ENCODE measurements at places on chromosomes 1 and 21. TPM values are rescaled to one million over a fixed set of nuclear protein-coding genes. Genes with fewer than 3 reads are reported as not detected.

DNA sequence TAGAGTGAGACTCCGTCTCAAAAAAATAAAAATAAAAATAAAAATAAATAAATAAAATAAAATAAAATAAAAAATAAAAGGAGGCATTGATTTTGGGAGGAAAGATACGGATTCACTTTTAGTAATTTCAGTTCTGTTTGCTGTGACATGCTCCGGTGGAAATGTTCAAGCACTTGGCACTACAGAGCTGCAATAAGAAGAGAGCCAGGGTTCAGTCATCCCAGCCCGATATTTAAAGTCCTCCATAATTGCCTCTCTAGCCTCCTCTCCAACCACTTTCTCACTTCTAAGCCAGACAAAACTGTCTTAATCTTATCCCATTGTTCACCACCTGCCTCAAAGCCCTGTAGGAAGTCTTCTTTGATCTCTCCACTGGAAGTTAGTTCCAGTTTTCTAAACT, 55.0 kb upstream of the MACF1 start:
- H3K36me3 ChIP-seq = no peaks in the 10 kb centered on the region
- no peak overlapping the region for H3K4me3 ChIP-seq

DNA sequence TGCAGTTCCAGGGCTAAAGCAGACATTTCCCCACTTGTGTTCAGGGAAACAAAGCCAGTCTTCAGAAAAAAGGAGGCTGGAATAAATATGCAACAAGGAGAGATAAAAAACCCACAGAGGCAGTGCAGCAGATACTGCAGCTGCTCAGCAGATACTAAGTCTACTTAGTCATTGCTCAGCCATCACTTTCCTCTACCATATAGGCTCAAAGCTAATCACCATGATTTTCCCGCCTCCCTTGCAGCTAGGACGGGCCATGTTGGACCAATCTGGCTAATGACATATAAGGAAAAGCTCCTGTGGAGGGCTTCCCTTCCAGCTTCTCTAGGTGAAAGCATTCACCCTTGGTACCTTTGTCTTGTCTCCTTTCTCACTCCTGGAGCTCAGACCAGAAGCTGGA, 10.0 kb upstream of the EFHD2 start:
- H3K27me3 ChIP-seq = no peaks in the 10 kb centered on the region
- H3K4me3 ChIP-seq = no peak overlapping the region
- H3K27ac ChIP-seq = no peak overlapping the region
- no peaks in the 10 kb centered on the region for H3K4me1 ChIP-seq

DNA sequence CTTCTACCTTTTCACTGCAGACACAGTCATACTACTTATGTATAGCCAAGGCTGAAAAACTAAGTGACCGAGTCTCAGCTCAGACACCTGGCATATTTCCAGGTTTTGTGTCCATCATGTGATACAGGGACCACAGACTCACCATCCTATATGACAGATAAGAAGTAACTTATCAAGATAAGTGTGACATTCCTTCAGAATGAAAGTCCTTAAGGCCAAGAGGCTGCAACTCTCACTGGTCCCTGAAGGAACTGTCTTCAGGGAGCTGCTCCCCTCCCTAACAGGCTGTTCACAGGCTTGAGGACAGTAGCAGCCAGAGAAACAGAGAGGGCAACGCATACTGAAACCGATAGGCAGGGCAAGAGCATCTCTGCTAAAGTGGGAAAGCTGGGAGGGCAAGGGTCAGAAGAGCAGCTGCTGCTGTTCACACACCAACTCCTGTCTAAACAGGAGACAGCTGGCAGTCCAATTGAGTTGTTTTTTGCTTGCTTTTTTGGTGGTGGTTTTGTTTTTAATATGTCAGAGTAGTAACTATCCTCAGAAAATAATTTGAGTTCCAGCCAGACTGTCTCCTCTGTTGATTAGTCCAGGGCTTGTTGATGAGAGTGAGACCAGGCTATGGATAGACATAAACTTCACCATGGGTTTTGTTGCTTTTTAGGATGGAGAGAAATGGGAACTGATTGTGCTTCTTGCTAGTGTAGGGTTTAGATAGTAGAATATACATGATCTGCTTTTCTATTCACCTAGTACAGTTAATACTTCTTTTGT, 67.7 kb downstream of the MACF1 start:
- no peak overlapping the region for H3K4me3 ChIP-seq
- no peak overlapping the region for H3K27ac ChIP-seq
- no peak for DNase-seq
- H3K27me3 ChIP-seq = no peaks in the 10 kb centered on the region
- no peaks in the 10 kb centered on the region for H3K36me3 ChIP-seq
- H3K4me1 ChIP-seq = peaks cover 10% of the 10 kb centered on the region

- H3K27ac ChIP-seq = no peak overlapping the region
- H3K36me3 ChIP-seq = no peaks in the 10 kb centered on the region
- no peak overlapping the region for H3K4me3 ChIP-seq
- no peak for DNase-seq
- H3K4me1 ChIP-seq = peaks cover 41% of the 10 kb centered on the region
Measured at GRCh38 chr1:153342178-153342577, 6.5 kb downstream of the PGLYRP4 start.

DNA sequence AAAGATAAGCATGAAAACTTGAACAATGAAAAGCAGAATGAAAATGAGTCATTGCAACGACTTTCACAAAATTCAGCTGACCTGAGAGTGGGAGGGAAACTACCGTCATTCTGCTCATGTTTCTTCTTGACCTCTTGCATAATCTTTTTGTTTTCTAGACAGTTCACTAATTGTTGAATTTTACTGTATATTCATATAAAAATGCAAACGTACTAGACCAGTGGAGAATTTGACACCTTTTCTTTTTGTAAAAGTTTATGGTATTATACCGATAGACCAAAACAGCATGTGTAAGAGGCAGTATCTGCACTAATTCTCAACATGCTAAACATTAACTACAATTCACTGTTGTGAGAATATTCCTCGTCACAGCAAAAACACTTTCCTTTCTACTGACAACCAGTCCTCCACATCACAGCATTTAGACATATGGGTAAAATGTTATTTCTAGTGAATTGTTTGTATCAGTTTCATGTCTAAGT, 137.8 kb downstream of the GREM2 start:
- DNase-seq = no peak
- no peak overlapping the region for H3K27ac ChIP-seq
- H3K4me1 ChIP-seq = no peaks in the 10 kb centered on the region
- no peaks in the 10 kb centered on the region for H3K27me3 ChIP-seq
- no peaks in the 10 kb centered on the region for H3K36me3 ChIP-seq

GRCh38 chr1:20402585-20403422, 83.2 kb downstream of the CAMK2N1 start:
- DNase-seq = no peak
- no peak overlapping the region for H3K27ac ChIP-seq
- no peak overlapping the region for H3K4me3 ChIP-seq
- peaks cover 3% of the 10 kb centered on the region for H3K27me3 ChIP-seq

GRCh38 chr21:15964236-15964855, 234.6 kb downstream of the USP25 start:
- H3K4me1 ChIP-seq = no peaks in the 10 kb centered on the region
- H3K4me3 ChIP-seq = no peak overlapping the region
- no peaks in the 10 kb centered on the region for H3K27me3 ChIP-seq
- H3K36me3 ChIP-seq = no peaks in the 10 kb centered on the region
- no peak overlapping the region for H3K27ac ChIP-seq

DNA sequence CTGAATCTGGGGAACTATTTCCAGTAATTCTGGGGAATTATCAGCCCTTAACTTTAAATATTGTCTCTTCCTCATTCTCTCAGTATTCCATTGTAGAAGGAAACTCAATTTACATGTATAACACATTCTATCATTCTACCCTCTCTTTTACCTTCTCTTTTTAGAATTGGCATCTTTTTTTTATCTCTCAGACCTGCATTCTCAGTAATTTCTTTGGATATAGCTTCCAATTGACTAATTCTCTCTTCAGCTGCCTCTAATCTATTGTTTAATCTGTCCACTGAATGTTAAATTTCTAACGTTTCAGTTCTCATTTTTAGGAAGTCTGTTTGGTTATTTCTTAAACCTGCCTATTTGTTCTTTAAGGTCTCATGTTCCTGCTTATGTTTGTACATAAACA, 33.0 kb downstream of the MAB21L3 start:
- H3K4me3 ChIP-seq = no peak overlapping the region
- DNase-seq = no peak
- H3K27me3 ChIP-seq = no peaks in the 10 kb centered on the region
- H3K36me3 ChIP-seq = no peaks in the 10 kb centered on the region

DNA sequence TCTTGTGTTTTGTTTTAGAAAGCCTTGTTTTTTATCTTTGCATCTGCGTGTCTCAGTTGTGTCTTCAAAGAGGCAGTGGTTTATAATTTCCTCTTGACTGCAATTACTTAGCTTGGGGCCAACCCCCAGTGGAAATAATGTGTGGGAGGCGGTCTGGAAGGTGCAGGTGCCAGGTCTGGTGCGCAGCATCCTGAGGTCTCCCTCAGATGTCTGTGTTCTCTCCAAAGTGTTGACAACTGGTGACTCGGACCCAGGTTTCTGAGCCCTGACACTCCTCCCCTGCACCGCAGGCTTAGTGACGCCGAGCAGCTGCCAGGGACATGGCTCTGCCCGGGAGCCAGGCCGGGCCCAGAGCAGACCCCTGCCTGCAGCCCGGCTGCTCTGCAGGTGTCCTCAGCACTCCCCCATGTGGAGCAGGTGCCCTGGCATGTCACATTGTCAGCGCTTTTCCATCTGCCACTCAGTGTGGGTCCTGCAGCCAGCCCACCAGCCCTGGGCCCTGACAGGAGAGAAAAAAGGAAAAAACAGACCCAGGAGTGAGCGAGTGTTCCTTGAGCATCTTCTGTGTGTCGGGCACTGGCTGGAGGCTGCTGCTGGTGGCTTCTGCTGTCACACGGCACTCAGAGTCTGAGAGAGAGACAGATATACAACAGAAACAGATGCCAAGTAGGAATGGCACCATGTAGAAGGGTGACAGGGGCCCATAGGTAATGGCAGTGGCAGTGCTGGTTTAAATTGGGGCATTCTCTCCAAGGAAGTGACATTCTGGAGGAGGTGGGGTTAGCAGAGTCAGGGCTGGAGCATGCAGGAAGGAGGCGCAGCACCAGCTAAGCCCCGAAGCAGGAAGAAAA, 24.8 kb upstream of the SELENON start:
- H3K4me1 ChIP-seq = peaks cover 78% of the 10 kb centered on the region
- H3K27ac ChIP-seq = peak overlapping the region; percentile 77
- H3K4me3 ChIP-seq = peak overlapping the region; percentile 49
- DNase-seq = peak; percentile 97
- no peaks in the 10 kb centered on the region for H3K27me3 ChIP-seq

DNA sequence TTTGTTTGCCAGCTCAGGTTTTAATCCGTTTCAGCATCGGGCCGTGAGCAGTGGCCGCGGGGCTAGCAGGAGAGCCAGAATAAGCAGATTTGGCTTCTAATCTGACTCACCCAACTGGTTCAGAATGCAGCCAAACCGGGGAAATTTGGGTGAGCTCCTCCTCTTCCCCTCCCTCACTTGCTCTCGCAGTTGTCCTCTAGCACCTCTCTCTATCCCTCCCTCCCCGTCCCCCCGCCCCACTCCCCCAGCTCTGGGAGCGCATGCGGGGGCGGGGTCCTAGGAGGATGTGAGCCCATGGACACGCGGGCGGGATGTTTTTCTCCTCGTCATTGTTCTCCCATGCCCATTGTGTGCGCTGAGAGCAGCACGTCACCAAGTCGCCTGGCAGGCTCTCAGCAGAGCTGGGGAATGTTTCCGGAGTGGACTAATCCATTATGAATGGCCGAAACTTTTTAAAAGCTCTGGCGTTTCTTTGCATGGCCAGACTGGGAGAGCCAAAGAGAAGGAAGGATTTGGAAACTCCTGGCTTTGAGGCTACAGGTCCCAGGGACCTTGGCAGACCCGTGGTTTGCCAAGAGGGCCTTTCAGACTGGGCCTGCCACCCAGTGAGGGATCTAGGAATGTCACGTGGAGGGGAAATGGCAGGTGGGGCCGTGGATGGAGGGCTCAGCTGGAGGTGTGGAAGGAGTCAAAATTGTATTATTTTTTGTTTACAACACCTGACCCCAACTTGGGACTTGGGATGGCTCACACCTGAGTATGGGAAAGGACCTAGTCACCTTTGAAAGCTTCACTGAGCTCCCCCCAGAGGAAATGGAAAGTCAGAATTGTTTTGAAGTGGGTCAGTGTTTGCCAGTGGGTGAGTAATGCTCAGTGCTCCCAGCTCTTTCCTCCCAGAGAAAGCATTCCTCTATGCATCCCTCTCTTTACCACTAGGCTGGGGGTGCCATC, 39.2 kb downstream of the CDK18 start:
- no peaks in the 10 kb centered on the region for H3K4me1 ChIP-seq
- no peaks in the 10 kb centered on the region for H3K27me3 ChIP-seq
- H3K36me3 ChIP-seq = no peaks in the 10 kb centered on the region
- H3K27ac ChIP-seq = no peak overlapping the region
- DNase-seq = no peak
- H3K4me3 ChIP-seq = no peak overlapping the region

PARS2 gene
- 6.0 TPM for total RNA-seq

GLIS1 gene
- total RNA-seq = not detected

DNA sequence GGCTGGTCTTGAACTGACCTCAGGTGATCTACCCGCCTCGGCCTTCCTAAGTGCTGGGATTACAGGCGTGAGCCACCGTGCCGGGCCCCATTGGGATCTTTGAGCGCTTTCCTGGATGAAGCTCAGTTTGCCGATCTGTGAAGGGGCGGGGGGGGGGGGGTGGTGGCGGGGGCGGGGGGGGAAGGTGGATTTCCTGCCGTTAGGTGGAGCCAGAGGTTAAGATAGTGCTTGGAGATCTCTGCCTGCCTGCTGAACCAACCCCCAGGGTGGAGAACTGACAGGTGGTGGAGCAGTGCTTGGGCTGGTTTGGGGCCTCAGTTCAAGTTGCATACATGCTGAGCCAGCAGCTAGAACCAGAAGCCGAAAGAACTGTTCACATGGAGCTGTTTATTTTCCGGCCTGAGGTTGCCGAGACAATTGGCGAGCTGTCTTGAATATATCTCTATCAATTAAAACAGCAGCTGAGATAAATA, 1.7 kb downstream of the TMCC2 start:
- H3K4me1 ChIP-seq = peaks cover 13% of the 10 kb centered on the region
- peak; percentile 76 for DNase-seq
- no peak overlapping the region for H3K27ac ChIP-seq
- H3K4me3 ChIP-seq = peak overlapping the region; percentile 75

SNRPE gene
- total RNA-seq = 54.4 TPM

DNA sequence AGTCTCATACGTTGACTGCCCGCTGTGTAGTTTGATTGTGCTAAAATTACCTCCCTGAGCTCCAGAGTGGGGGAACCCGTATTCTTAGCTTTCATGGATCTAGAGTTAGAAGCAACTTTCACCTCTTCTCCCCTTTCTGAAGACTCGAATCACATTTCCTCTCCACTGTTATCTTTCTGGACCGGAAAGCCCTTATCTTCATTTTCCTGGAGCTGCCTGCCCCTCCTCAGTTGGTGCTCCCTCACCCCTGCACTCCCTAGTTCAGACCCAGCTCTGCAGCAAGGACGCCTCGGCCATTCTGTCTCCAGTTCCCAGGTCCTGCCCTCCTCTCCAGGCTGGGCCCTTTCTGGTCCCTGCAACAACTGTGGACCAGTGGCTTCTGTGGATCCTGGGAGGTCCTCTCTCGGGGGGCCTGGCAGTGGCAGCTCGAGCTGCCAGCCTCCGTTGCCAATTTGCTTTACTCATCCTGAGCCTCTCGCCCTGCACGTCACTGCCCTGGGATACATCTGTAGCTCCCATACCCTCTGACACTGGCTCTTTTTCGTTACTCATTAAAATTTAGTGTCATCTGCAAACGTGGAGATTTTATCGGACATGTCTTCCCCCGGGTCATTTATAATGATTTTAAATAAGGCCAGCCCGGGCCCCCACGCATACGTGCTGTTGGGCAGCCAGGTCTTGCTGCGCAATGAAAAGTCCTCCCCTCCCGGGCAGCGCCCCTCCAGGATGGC, 141.5 kb upstream of the VAMP3 start:
- no peak overlapping the region for H3K4me3 ChIP-seq
- no peaks in the 10 kb centered on the region for H3K36me3 ChIP-seq
- no peak overlapping the region for H3K27ac ChIP-seq
- H3K4me1 ChIP-seq = no peaks in the 10 kb centered on the region
- H3K27me3 ChIP-seq = no peaks in the 10 kb centered on the region
